Adrenal gland (tissue), 19 donors: ENCODE measurements at places on chromosomes 5 and 9.

DNA sequence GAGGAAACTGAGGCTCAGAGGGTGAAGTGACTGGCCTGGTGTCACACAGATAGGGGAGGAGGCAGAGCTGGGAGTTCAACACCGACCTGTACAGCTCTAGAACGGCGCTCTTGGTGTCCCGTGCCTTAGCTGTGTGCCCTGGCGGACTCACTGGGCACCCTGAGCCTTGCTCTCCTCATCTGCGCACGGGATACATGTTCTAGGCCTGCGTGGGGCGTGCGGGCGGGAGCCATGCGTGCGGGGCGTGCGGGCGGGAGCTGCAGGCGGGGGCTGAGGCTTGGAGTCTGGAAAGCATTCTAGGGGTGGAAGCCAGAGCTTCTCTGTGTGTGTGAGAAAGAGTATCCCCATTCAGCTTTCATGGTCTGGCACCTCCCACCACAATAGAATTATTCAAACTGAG is 165.3 kb downstream of the GAPVD1 start:
- no peak for DNase-seq

DNA sequence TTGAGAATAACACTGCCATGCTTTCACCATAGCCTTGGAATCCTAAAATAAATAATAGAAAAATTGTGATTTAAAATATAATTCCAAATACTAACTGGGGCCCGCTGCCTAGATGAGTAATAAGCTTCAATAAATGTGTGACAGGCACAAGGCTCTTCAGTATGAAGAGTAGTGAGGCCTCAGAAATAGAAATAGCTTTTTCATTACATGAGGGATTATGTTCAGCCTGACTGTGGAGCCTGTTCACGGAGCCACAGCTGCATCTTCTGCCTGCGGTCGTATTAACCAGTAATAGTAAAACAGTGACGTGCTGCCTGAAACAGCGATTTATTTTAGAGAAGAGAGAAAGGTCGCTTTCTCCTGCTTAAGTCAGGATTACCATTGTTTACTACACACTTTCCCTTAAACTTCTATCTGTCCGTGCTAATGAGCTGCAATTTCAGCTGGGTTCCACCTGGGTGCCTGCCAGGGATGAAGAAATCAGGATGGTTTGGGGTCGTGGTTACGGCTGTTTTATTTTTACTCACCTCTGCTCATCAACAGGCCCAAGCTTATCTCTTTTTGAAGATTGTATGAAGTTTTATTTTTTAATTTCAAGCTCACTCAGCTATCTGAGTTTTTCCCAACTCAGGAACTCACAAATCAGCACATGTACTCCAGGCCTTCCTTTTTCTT is 284.9 kb upstream of the WWC1 start:
- DNase-seq = no peak

- no peak for DNase-seq
Measured at GRCh38 chr9:93942161-93942560, 13.0 kb downstream of the BARX1 start.

DNA sequence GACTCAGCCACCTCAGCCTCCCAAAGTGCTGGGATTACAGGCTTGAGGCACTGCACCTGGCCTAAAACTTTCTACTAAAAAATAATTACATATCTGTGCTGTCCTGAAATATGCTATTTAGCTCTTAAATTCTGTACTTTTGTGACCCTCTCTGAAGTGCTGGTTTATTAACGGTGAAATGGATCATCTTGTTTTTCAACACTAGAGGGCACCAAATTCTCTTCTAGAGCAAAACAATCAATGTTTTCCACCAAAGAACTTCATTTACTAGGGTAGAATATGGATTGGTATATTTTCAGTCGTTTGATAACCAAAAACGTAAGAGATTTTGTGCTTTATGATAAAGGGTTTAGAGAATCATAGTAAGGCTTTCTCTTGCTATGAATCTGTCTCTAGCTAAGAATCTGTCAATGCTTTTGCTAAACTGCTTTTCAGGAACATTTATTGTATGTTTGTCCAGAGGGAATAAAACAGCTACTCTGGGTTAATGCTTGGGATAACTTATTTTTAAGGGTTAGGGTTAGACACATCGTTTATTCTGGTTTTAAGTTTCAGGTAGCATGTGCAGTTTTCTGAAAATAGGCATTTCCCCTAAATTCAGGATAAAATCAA is 63.6 kb downstream of the RNF180 start:
- DNase-seq = no peak

DNA sequence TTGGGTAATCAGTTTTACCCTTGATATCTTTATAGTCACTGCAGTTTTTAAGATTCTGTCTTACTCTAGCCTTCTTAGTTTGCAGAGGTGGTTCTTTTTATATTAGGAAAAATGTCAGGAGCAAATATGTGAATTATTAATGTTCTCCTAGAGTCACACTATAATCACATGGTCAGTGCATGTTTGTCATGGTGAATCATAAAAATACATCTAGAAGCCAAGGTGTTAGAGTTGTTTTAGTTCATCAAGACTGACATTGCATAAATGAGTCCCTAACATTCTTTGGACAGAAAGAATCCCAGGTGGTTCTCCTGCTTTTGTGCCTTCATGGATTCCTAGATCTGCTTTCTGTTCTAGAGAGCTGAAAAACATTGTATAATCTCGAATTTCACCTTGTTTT is 22.9 kb downstream of the ATG10 start:
- no peak for DNase-seq
